ENCODE measurements at places on chromosomes 13 and 19.

DNA sequence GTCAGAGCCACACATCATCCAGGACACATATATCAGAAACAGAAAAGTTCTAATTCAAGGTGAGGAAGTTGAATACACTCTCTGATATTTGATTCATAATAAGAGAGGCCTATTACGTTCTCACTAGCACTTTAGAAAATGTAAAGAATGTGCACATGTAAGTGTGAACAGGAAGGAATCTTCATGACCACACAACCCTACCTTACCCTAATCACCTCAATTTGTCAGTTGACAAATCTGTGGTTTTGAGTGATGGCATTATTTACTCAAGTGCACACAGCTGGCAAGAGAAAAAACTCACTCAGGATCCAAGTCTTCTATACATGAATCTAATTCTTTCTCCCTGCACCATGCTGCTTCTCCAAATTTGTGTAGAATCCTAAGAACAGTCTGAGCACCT, 445.8 kb downstream of the SUCLA2 start:
- DNase-seq: no peak

GRCh38 chr19:30069535-30070197, 127.6 kb downstream of the URI1 start:
- DNase-seq: no peak

GRCh38 chr13:94419925-94420305, 59.6 kb downstream of the DCT start:
- DNase-seq: no peak

DNA sequence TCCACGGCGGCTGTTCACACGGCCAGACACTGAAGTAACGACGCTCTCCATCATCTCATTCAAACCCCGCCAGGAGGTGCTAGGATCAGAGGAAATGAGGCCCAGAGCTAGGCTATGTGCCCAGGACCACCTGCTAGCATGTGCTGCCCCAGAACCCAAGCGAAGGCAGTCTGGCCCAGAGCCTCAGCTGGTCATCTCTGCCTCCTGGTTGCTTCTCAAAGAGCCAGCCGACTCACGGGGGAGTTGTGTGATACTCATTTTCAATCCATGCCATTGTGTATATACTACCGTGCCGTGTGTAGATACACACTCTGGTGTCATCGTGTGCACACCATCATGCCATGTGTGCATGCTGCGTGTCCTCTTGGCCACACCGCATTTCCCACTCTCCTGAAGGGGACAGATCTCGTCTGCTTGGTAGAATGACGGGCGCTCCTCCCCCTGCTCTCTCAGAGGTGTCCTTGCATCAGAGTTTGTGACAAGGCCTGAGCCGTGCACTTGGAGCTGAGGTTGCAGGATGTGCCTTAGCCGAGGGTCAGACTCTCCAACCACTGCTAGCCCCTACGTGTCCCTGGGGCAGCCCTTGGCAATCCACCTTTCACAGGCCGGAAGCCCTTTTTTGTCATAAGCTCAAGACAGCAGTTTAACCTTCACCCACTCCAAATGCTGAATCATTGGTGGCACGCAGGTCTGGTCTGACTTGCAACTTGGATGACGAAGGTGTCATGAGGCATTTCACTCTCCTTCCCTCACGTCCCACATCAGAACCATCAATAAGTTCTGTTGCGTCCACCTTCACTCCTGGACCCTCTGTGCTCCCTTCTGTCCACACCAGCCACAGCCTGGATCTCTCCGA, 130.4 kb downstream of the CRYL1 start:
- DNase-seq: no peak

DNA sequence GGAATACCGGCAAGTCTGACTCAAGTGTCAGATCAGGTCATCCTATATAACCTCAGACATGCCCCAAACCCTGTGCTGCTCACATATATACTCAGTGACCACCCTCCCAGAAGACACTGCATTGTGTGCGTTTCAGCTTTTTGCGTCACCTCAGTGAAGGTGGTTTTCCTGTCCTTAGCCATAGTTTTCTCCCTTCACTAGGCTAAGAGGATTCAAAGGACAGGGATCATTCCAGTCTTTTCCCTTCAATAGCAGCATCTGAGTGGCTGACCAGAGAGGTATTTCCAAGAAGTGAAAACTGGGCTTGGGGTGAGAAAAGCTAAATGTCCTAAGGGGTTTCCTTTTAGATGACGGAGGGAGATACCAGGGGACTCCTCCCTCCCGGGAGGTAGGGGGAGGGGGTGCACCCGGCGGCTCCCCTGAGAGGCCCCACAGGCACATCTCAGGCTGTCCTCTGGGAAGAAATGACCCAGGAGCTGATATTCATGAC, 12.7 kb upstream of the OR10H1 start:
- DNase-seq: no peak

- DNase-seq: no peak
Measured at GRCh38 chr19:5137571-5138124, 168.7 kb downstream of the KDM4B start.

- DNase-seq: no peak
Measured at GRCh38 chr13:20503088-20504083, 22.3 kb downstream of the CRYL1 start.

DNA sequence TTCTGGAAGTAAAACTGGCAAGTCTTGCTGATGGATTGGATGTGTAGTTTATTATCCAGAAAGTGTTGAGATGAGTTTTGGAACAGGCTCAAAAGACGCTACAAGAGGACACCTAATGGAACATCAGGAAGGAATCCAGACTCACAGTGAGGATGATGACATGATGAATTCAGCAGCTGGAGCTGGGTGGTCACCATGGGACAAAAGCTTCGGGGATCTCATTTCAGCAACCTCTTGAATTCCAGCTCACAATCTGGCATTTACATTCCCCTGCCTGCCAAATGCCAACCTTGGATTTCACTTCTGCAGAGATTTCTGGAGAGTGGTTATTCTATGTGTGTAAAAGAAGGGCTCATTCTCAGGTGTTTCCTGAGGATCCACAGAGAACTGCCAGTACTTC, 288.0 kb upstream of the TMTC4 start:
- DNase-seq: no peak

GRCh38 chr13:43544011-43544410, 242.8 kb downstream of the ENOX1 start:
- DNase-seq: no peak

DNA sequence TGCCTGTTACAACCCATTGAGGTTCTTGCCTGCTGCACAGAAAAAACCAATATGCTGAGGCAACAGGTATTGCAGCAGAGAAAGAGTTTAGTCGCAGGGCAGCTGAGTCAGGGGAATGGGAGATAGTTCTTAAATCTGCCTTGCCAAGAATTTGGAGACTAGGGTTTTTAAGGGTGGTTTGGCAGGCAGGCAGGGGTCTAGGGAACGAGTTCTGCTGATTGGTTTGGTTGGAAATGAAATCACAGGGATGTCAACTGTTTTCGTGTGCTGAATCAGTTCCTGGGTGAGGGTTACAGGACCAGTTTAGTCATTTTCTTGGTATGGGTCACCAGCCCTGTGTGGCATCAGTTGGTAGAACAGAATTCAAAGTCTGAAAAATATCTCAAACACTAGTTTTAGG, 36.6 kb downstream of the PDS5B start:
- no peak for DNase-seq

- DNase-seq: no peak
Measured at GRCh38 chr19:27647423-27647822, 1565.5 kb downstream of the UQCRFS1 start.

- DNase-seq: no peak
Measured at GRCh38 chr13:24763596-24764275, at the start of gene RNF17. Gene RNF17, plus strand, starts transcription at chr13:24764169. Its CDS starts 35 bp downstream, at chr13:24764204.

- DNase-seq: no peak
Measured at GRCh38 chr19:18879579-18880373, 16.2 kb downstream of the CERS1 start.

GRCh38 chr13:39106216-39107005, 68.2 kb downstream of the NHLRC3 start:
- DNase-seq: no peak

DNA sequence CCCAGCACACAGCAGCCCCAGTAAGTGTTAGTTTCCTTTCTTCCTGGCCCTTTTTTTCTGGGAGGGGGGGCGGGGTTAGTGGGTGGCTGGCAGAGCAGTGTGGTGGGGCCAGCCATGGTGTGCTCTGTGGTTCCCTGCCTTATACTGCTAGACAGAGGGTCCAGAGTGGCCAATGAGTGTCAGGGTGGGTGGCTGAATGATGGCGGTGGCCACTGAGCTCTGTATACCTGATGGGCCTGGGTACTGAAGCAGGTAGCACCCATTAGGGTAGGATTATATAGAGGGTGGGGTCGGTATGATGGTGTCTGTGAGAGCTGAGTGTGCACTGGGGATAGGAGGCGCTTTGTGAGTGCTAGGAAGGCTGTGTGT, 13.8 kb downstream of the CIC start:
- no peak for DNase-seq

- DNase-seq: no peak
Measured at GRCh38 chr13:102816708-102817107, 17.8 kb downstream of the BIVM start.

DNA sequence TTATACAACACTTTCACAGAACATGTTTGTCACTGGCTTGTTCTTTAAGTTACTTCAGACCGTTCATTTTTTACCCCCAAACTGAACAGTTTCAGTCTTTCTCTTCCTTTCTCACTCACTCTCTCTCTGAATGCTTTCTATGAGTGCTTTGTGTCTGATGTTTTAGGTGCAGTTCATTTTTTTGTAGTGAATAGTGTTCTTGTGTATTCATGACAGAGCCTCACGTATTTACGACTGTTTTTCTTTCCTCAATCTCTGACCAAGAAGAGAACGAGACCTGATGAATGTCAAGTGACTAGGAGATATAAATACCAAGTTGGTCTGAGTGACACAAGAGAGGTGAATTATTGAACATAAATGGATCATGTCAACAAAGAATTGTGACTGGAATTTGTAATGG, 1525.0 kb upstream of the MIR17HG start:
- no peak for DNase-seq

GRCh38 chr13:110387451-110388107, 80.5 kb downstream of the COL4A2 start:
- no peak for DNase-seq

- DNase-seq: no peak
Measured at GRCh38 chr13:30510091-30510490, 44.4 kb upstream of the HMGB1 start.

GRCh38 chr13:29583073-29583785, 12.3 kb downstream of the SLC7A1 start:
- no peak for DNase-seq

Data from activated CD4-positive, alpha-beta T cell treated with anti-CD3 and anti-CD28 coated beads for 4 hours (primary cell).